ENCODE measurements at places on chromosomes 11 and 22.

DNA sequence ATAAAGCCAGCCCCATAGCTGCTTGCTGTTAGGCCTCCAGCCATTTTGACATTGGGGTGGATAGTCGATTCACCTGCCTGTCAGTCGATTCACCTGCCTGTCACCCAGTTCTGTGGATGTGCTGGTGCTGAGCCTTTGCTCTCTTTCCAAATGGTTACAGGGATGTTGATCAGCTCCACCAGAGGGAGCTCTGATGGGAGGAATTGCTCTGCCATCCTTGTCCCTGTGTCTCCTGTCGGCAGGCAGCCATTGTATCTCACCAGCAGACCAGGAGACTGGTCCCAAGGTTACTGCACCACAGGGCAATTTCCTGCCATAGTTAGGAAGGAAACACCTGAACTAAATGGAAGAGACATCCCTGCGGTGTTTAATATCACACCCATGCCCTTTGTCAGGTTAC lies 6.1 kb downstream of the MPEG1 start:
- no peak for DNase-seq

- DNase-seq, result no peak
These were observed 353.8 kb downstream of the TMEM135 start for GRCh38 chr11:87391496-87391895.

GRCh38 chr22:32421484-32421883 lies 9.4 kb upstream of the RTCB start:
- no peak for DNase-seq

DNA sequence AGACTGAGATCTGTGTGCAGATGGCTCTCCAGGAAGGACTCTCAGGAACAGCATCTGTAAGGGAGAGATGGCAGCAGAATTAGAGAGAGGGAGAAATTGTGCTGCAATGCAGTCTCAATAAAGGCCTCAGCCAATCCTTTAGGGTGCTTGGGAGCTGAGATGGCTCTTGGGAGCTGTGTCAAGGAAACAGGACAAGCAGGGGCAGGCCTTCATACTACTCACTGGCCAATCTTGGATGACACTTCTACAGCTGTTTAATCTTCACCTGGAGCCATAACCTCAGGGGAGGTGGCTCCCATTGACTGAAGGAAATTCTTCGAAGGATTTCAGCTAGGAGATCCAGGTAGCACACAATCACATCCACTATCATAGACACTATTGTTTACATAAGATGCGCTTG lies 10.0 kb downstream of the OR5B21 start:
- no peak for DNase-seq

- DNase-seq, result no peak
These were observed 69.8 kb downstream of the ARFGAP2 start for GRCh38 chr11:47106798-47107411.

DNA sequence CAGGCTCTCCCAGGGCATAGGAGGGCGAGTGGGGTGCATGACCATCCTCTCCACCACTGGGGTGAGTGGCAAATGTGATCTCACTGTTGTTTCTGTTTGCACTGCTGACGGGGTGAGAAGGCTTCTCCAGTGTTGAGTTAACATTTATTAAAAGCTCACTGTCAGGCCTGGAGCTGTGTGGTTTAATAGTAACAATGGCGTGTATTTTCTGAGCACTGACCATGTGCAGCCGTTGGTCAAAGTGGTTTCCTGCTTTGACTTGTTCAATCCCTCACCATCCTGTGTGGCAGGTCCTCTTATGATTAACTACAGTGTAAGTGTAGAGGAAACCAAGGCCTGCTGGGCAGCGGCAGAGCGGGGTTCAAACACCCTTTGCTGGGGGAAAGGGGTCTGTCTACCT lies 4.4 kb downstream of the A4GALT start:
- no peak for DNase-seq

- DNase-seq, result no peak
These were observed 1234.1 kb downstream of the BRD1 start for GRCh38 chr22:48593551-48593950.

GRCh38 chr11:57899378-57899777 lies 124.3 kb upstream of the OR9Q1 start:
- no peak for DNase-seq

DNA sequence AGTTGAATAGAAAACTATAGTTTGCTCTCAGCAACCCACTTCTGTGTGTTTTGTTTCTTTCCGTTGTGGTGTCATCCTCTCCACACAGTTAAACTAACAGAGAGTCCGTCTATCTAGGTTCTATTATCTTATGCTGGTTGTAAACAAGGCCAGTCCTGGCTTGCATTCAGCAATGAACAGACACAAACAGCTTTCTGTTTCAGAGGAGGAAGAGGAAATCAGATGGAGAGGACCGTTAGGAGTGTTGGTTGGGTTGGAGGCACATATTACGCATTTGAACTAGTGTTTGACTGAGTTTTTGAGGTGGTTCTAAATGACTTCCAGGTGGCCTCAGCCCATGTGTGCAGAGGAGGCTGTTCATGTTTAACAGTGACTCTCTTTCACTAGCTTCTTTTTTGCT lies 129.5 kb upstream of the SORL1-AS1 start:
- DNase-seq, result no peak

DNA sequence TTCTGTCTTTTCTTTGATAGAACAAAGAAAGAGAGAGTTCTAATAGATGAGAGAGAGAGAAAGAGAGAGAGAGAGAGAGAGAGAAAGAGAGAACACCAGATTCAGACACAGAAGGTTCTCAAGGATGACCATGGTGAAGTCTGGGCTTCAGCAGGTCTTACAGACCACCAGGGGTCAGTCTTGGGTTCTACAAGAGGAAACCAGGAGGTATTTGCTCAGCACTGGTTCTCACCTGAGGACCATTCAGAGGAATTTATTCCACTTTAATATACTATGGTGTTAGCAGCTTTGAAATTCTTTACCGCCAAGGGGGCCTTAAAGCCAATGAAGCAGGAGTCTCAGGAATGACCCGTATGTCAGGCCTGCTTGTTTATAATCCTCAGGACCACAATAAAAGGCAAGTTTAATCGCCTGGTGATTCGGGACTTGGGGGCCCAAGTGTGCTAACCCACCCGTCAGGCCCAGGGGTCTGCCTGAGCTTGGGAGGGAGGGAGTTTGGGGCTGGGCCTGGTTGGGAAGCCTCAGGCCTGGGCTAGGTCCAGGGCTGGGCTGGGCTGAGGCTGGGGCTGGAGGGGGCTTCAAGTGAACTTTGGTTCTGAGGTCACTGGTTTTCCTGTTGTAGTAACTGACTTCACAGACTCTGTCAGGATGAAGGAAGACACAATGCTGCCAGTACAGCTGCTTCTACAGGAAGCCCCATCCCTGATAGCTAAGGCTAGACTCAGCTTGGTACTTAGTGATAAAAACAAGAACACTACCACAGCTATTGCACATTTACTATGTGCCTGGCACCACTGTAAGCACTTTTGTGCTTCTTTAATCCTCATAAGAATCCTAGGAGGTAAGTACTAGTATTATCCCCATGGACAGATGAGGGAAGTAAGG lies 179.2 kb upstream of the ZBED5 start:
- DNase-seq, result peak; percentile 14

DNA sequence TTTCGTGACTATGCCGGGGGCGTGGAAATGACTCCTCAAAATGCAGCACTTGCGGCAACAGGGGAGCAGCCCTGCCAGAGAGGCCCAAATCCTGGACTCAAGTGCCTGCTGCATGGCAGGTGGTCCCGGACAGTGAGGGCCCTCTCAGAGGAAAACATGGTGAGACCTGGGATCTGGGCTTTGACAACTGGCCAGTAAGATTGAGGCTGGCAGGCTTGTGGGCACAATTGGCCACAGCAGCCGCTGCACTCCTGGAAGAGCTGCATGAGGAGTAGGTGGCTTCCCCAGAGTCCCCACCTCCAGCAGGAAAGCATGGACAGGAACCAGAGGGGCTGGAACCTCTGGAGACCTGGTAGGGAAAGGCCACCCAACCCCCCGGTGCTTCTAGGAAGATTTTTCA lies 13.4 kb downstream of the LINC01488 start:
- DNase-seq, result no peak

GRCh38 chr11:198236-198806 lies 5.4 kb downstream of the SCGB1C1 start:
- DNase-seq, result no peak

DNA sequence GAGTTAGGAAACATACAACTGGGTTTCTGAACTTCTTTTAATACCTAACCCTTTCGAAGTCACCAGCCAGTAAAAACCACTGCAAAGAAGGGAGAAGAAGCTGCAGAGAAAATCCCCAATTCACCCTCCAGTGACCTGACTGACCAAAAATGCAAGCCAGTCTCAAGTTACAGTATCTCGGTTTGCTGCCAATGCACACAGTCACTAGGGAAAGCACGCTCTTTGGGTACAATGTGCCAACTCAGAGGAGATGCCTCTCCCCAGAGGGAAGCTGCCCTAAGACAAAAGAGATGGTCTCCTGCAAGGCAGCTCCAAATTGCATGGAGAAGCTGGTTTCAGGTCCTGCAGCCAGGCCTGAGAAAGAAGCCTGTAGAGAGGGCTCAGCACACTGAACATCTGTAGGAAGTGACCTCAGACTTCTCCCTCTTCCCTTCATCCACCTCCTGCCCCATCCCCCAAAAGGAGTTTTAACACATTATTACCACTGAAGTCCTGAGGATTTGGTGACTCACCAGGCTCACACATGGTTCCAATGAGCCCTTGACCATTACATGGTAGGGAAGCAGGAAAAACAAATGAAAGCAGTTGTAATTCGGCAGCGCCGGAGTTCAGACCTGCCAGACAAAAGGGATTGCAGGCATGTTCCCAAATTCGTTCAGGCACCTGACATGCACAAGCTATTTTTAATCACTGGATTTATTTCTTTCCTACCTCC lies 90.1 kb downstream of the ETS1 start:
- DNase-seq, result no peak
